Epithelial cell of proximal tubule (primary cell): ENCODE measurements at places on chromosomes 7 and 10. TPM values are rescaled to one million over a fixed set of nuclear protein-coding genes. Genes with fewer than 3 reads are reported as not detected.

C10orf67 gene
- 0.40 and 0.43 TPM in 2 replicates for total RNA-seq

GPR26 gene
- not detected in 2 replicates for total RNA-seq

CLRN3 gene
- total RNA-seq = not detected in 2 replicates

MGAM2 gene
- not detected in 2 replicates for total RNA-seq

CCDC172 gene
- not detected in 2 replicates for total RNA-seq

CACUL1 gene
- total RNA-seq = 19.8 and 23.2 TPM in 2 replicates

TMEM130 gene
- 0.65 and 2.4 TPM in 2 replicates for total RNA-seq

- no peak for DNase-seq
Measured at GRCh38 chr7:43136064-43136463, 23.6 kb downstream of the HECW1 start.

- no peak for DNase-seq
Measured at GRCh38 chr7:2894118-2894940, 50.2 kb upstream of the GNA12 start.

DNA sequence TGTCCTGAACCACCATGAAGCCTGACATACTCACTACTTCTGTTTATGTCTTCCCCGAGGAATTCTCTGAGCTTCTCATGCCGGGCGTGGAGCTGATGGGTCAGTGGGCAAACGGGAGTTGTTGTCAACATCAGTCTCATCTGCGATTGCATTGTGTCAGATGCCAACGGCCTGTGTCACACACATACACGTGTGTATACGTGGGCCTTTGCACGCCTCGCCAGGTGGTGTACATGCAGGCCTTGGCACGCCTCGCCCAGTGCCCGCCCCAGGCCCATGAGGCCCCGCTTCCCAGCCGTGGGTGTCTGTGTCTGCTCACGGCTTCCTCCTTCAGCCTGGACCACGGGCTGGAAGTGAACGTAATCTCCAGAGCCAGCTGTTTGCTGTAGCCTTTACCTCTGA lies 7.5 kb upstream of the CSGALNACT2 start:
- no peak for DNase-seq

GRCh38 chr10:97791824-97792721 lies 20.3 kb upstream of the SFRP5 start:
- no peak for DNase-seq

DNA sequence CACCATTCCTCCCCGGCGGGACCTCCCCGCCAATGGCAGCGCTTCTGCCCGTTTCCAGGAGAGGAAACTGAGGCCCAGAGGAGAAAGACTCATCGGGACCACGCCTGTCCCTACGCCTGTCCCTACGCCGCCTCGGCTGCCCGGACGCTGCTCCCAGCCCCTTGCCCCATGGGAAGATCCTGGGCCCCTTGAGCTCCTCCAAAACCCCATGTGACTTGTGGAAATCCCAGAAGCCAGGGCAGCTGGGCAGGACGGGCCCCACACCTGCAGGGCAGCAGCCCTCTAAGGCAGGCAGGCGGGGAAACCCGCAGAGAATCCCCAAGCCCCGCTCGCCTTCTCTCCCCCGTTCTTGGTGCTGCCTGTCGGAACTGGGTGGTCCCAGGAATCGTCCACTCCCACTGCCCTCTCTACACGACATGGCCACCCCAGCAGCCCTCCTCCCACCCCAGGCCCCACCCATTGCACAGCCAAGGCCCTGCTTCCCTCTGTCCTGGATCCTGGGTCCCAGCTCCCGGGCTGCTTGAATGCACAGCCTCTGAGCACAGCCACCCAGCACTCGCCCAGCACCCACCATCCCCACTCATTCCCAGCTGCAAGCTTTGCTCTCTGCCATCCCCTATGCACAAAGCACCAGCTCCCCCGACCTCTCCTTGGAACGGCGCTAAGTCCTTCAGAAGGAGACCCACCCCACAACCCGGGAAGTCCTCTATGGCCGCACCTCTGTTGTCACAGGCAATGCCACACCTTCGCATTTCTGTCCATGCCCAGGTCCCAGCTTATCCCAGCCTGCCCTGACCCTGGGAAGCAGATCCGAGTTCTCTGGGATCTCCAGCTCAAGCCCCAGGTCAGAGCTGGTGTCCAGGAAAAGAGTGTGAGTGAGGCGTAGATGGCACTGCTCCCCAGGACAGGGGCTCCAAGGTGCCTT lies 50.6 kb downstream of the SLC29A4 start:
- no peak for DNase-seq

GRCh38 chr10:93980486-93980885 lies 13.2 kb upstream of the PLCE1 start:
- DNase-seq = no peak

- DNase-seq = no peak
Measured at GRCh38 chr7:116230191-116231005, 20.1 kb downstream of the TES start.

- no peak for DNase-seq
Measured at GRCh38 chr10:53361281-53361680, 588.7 kb upstream of the MBL2 start.

DNA sequence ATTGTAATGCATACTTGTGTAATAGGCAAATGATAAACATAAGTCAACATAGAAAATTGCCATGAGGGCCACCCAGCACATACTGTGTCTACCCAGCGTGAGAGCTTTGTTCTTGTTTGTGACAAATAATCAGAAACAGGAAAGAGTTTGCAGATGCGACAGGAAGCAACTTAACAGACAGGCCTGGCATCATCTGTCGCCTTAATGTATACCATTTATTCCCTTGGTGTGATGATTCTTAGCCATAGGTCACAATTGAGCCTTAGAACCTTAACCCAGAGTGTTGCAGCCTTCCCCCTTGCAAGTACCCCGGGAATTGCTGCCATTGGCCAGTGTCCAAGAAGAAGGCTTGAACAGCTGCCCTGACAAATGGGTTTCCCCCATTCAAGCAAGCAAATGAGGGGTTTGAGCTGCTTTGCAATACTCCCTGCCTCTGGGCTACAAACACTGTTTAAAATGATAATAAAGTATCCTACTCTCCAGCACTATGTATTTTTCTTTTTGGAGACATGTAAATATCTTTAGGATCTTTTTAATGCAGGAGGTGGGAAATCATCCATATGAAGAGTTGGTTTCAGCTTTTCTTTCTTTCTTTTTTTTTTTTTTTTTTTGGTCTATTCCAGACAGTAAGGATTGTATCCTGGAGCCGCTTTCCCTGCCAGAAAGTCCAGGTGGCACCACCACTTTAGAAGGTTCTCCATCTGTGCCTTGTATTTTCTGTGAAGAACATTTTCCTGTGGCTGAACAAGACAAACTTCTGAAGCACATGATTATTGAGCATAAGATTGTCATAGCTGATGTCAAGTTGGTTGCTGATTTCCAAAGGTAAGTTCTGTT lies 80.0 kb downstream of the ZNF277 start:
- DNase-seq = no peak

- no peak for DNase-seq
Measured at GRCh38 chr7:69564454-69565417, 33.5 kb upstream of the AUTS2 start.

DNA sequence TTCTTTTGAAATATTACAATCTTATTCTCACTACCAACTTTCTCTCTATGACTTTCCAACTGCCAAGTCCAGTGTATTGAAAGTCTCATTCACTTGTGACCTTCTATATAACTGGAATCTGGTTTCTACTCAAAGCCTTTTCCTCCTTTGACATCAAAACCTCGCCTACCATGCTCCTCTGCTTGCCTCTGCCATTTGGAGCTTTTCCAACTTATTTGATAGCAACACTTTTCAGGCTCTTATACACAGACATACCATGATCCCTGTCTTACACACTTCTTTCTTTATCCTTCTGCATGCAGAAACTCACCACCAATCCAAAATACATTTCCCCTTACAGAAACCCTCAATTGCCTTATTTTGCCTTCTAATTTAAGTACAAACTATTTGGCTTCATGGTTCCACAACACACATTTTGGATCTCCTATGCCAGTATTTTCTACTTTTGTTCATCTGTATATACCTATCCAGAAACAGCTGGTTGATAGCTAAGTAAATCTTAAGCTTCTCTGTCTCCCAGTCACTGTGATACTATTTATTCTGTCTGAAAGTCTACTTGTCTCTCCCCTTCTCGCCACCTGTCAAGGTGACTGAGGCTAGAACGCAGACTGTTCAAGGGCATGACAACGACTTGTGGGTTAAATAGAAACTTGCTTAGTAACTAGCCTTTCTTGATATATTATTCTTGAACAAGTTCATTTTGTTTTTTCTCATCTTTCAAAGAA lies 22.4 kb downstream of the GNG11 start:
- no peak for DNase-seq

- no peak for DNase-seq
Measured at GRCh38 chr7:157274991-157275427, 61.8 kb upstream of the DNAJB6 start.

DNA sequence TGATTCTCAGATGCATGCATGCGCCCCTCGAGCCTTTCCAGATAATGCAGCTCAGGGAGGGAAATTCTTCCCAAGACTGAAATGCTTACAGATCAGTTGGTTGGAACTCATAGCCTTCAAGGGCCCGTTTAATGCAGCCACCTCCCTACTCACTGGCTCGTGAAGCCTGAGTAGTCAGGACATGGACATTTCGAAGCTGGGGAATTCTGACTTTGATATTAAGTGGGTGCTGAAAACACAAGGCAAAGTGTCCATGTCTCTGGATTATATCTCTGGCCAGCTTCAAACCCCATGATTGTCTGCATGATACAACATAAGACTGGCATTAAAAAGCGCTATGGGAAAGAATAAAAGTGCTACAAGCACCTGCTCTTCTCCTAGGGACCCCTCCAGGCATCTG lies 207.5 kb downstream of the HERPUD2 start:
- no peak for DNase-seq

- DNase-seq = no peak
Measured at GRCh38 chr10:28130267-28130666, 131.4 kb upstream of the ODAD2 start.

DNA sequence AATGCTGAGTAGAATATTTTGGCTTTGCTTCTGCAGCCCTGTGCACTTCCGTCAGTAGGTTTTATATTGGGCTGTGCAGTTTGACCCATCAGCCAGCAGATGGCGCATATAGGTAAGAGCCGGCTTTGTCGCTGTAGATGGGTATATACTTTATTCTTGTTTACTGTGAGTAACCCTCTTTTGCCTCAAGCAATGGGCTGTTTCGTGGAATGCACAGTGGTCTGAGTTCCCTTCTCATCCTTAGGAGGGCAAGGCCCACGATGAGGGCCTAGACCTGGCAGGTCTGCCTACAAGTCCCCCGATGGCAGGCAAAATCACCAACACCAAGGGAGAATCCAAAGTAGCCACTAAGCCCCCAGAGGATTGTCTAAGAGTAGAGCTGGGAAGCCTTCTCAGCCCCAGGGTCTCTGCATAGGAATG lies 1002.9 kb upstream of the KCND2 start:
- DNase-seq = peak; percentile 7

- no peak for DNase-seq
Measured at GRCh38 chr7:138493535-138493934, 33.5 kb downstream of the TRIM24 start.

- peak; percentile 97 for DNase-seq
Measured at GRCh38 chr10:93435621-93436397, 46.3 kb downstream of the MYOF start.

- DNase-seq = no peak
Measured at GRCh38 chr7:45591101-45591906, 17.1 kb downstream of the ADCY1 start.

DNA sequence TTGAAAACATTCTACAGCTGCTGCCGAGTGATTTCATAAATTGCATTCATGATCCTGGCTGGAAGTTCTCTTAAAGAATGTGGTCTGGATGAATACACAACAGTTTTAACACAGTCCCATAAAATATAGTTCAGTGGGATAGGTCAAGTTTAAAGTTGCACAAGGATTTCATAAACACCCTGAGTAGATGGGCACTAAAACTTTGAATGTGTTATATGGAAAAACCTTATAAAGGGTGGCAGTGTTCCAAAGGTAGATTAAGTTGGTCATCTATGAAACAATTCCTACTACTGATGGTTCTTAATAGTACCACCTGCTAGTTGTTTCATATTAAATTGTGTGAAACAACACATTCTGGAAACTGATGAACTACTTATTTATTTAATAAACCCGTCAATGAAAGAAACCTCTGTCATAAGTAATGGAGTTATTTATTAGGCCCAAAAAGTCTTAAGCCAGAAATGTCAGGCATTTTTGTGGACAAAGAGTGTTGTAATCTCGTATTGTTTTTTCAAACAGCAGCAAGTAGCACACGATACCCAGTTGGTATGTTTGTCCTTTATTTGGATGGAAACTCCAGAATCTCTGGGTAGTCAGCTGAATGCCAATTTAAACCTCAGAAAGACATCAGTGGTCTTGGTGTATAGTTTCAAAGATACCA lies 14.3 kb upstream of the RPA3 start:
- DNase-seq = no peak

- no peak for DNase-seq
Measured at GRCh38 chr10:21516242-21517131, 9.0 kb downstream of the SKIDA1 start.

GRCh38 chr7:5671046-5671445 lies 110.4 kb downstream of the RNF216 start:
- no peak for DNase-seq

DNA sequence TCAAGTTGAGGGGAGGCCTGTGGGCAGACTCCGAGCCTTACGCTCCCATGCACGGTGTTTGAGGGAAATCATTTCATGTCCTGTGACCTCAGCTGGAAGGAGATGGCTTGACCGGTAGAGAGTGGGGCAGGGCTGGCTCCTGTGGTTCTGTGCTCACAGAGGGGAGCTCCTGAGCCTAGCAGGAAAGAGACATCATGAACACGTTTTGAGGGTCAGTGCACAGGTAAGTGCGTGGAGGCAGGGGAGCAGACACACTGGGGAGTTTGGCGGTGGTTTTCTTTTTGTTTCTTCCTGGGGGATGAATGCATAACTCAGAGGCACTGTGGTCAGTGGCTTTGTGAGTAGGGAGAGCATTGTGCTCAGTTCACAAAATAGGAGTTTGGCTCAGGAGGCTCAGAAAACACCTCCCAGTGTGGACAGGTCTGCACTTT lies 22.5 kb downstream of the ADCY1 start:
- DNase-seq = no peak

DNA sequence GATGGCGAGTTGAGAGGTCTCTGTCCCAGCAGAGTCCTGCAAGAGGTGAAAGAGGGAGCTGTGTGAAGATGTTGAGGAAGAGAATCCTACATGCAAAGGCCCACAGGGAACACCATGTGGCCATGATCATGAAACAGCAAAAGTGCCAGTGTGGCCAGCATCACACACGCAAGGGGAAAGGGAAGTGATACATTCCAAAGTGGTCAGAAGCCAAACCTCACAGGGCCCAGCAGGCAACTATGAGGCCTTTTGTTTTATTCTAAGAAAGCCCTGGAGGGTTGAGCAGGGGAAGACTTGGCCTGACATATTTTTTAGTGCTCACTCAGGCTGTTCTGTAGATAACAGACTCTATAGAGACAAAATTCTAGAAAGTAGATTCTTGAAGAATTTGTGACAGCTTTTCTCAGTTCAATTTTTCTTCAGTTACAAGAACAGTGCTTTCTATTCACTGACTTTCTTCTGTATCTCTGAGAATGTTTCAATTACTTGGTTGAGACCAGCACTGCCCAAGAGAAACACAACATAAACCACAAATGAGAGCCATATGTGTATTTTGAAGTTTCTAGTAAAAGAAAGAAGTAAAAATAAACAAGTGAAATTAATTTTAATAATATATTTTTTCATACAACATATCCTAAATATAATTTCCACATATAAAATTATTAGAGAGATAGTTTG lies 82.3 kb downstream of the HTR7 start:
- DNase-seq = no peak
